Left ventricle myocardium inferior (tissue), 1 donor: ENCODE measurements at places on chromosomes 6 and 20. TPM values are rescaled to one million over a fixed set of nuclear protein-coding genes. Genes with fewer than 3 reads are reported as not detected.

- H3K36me3 ChIP-seq, result no peaks in the 10 kb centered on the region
- DNase-seq, result no peak
- H3K4me1 ChIP-seq, result no peaks in the 10 kb centered on the region
- H3K27ac ChIP-seq, result no peak overlapping the region
- H3K27me3 ChIP-seq, result no peaks in the 10 kb centered on the region
Measured at GRCh38 chr20:1105599-1106194, 12.7 kb upstream of the PSMF1 start.

GRCh38 chr20:3013771-3014170 lies 29.7 kb upstream of the GNRH2 start:
- H3K27ac ChIP-seq, result no peak overlapping the region
- H3K36me3 ChIP-seq, result peaks cover 65% of the 10 kb centered on the region

DNA sequence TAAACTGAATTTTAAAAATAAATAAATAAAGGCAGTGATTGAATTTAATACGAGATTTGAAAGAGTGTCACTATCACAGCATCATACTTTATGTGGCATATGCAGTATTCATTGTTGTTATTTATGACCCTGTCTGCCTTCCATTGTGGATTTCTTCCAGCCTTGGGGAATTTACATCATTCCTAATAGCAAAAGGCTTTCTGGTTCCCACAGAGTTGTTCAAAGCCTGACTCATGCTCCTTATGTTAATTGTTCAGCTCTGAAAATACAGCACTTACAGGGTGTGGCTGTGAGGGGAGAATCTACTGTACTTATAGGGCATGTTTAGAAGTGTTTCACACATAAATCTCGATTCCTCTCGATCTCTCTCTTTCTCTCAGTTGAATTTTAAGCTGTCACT lies 54.4 kb downstream of the JAG1 start:
- H3K4me3 ChIP-seq, result no peak overlapping the region
- peaks cover 4% of the 10 kb centered on the region for H3K36me3 ChIP-seq
- peak overlapping the region; percentile 13 for H3K27ac ChIP-seq
- H3K4me1 ChIP-seq, result peaks cover 23% of the 10 kb centered on the region
- no peaks in the 10 kb centered on the region for H3K27me3 ChIP-seq

DNA sequence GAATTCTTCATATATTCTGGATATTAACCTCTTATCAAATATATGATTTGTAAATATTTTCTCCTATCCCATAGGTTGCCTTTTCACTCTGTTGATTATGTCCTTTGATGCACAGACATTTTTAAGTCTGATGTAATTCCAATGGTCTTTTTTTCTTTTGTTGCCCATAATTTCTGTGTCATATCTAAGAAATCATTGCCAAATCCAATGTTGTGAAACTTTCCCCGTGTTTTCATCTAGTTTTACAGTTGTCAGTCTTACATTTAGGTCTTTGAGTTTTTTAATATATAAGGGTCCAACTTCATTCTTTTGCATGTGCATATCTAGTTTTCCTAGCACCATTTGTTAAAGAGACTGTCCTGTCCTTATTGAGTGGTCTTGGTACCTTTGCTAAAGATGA lies 111.5 kb downstream of the SESN1 start:
- H3K36me3 ChIP-seq, result peaks cover 31% of the 10 kb centered on the region
- DNase-seq, result no peak
- H3K4me1 ChIP-seq, result peaks cover 33% of the 10 kb centered on the region
- no peaks in the 10 kb centered on the region for H3K27me3 ChIP-seq
- H3K27ac ChIP-seq, result no peak overlapping the region

- H3K27ac ChIP-seq, result no peak overlapping the region
- no peak for DNase-seq
- peaks cover 46% of the 10 kb centered on the region for H3K4me1 ChIP-seq
- H3K36me3 ChIP-seq, result peaks cover 6% of the 10 kb centered on the region
- H3K27me3 ChIP-seq, result no peaks in the 10 kb centered on the region
Measured at GRCh38 chr6:13375360-13375878, 47.1 kb upstream of the TBC1D7 start.

ULBP2 gene
- 0.93 TPM for total RNA-seq

RAMACL gene
- total RNA-seq, result 0.77 TPM

GRCh38 chr20:50048420-50049166 lies 64.4 kb downstream of the UBE2V1 start:
- H3K27me3 ChIP-seq, result no peaks in the 10 kb centered on the region
- H3K27ac ChIP-seq, result peak overlapping the region; percentile 85
- DNase-seq, result no peak
- H3K4me3 ChIP-seq, result no peak overlapping the region

DNA sequence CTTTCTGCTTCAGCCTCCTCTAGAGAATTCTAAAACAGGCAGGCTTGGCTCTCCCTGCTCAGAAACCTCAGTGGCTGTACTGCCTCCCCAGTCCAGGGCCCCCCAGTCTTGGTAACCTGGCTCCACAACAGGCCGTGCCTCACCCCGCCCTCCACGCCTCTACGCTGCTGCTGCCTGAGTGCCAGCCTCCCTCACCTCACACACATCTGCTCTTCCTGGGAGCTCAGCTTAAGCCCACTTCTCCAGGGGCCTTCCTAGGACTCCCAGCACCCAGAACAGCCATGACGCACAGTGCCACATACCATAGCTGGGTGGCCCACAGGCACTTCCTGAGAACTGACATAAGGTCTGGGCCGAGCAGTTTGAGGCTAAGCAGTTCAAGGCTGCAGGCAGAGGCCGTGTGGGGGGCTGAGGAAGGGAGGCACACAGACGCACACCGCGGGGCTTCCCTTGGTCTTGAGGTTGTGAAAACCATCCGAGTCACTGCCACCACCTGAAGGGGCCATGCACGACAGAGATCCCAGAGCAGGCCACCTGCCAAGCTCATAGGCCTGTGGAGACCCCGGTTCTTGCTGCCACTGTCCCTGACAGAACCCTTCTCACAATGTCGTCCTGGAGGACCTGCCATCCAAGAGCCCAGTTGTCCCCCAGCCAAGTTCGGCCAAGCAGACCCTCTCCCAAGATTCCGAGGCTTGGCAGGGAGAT lies 42.6 kb downstream of the DSTN start:
- no peaks in the 10 kb centered on the region for H3K27me3 ChIP-seq
- H3K4me3 ChIP-seq, result no peak overlapping the region
- DNase-seq, result no peak
- H3K4me1 ChIP-seq, result peaks cover 94% of the 10 kb centered on the region

DNA sequence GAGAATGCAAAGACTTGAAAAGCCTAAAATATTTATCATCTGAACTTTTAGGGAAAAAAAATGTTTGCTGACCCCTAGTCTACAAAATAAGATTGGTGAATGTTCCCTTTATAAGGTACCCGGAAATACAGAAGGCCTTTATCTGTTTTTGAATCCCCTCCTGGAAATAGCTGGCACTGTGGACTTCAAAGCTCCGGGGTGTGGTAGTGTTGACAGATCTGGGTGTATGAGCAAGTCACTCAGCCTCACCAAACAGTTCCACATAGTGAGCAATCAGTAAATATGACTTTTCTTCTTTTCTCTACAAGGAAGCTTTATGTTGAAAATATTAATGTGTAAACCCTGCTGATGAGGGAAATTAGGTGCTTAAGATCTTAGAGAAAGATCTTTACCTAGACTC lies 29.2 kb upstream of the HTR1B start:
- no peak overlapping the region for H3K4me3 ChIP-seq
- no peaks in the 10 kb centered on the region for H3K36me3 ChIP-seq

GRCh38 chr6:39923394-39923793 lies 10.9 kb downstream of the MOCS1 start:
- DNase-seq, result peak; percentile 73
- peaks cover 77% of the 10 kb centered on the region for H3K36me3 ChIP-seq
- no peak overlapping the region for H3K4me3 ChIP-seq
- H3K4me1 ChIP-seq, result peaks cover 57% of the 10 kb centered on the region
- H3K27me3 ChIP-seq, result no peaks in the 10 kb centered on the region

CFAP61 gene
- 54.8 TPM for total RNA-seq

DNA sequence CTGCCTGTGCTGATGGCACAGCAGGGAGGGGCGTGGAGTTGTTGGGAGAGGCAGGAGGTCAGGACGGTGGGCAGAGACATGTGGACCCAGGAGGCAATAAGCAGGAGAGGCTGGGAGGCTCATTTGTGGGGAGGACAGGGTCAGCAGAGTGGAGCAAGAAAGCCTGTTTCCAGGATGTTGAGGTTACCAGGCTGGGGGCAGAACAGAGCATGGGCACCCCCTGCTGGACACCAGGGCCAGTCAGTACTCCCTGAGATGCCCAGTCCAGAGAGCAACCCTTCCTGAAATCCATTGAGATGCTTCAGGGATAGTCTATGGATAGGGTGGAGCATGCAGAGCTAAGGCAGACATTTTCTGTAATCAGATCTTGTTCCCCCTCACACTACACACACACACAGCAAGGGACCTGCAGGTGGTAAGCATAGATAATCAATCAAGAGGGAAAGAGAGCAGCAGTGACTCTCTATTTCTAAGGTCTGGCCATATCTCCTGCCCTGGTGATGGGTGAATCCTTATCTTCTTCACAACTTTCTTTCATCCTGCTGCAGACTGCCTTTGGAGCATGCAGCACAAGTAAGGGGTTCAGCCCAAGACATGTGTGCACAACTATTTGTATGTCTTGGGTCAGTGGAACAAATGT lies 41.7 kb downstream of the MOCS1 start:
- H3K27ac ChIP-seq, result no peak overlapping the region
- no peak overlapping the region for H3K4me3 ChIP-seq
- H3K4me1 ChIP-seq, result peaks cover 21% of the 10 kb centered on the region
- no peaks in the 10 kb centered on the region for H3K27me3 ChIP-seq
- peak; percentile 61 for DNase-seq
- peaks cover 13% of the 10 kb centered on the region for H3K36me3 ChIP-seq

SYCP2 gene
- total RNA-seq, result 1.0 TPM

DOK5 gene
- total RNA-seq, result 14.3 TPM

DNA sequence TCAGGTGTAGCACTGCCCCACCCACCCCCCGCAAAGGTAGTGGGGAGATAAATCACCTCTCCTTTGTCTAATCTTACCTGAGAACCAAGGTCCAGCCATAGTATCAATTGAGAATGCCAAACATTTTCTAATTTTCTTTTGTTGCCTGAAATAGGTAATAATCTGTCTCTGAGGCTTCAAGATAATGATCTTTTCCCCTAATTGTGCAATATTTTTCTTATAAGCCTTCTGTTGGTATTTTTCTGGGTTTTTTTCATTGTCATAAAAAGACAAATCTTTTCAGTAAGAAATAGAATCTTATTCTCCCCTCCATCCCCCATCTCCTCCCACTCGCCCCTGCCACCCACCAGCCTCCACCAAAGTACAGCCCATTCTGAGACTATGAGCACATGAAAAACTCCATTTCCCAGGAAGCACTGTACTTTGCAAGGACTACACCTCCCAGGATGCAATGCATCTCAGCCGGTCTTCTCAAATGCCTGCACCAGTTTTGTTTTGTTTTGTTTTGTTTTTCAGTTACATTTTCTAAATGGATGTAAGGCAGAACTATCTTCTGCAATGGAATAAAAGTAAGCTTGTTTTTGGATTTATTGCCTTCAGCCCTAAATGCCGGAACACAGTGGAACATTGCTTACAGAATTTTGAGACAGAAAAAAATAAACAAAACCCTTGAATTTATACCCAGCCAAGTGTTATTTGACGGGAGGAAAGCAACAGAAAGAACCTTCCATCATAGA lies 268.0 kb downstream of the TFAP2A start:
- no peaks in the 10 kb centered on the region for H3K36me3 ChIP-seq
- H3K27ac ChIP-seq, result no peak overlapping the region
- H3K4me1 ChIP-seq, result no peaks in the 10 kb centered on the region
- DNase-seq, result no peak
- H3K4me3 ChIP-seq, result peak overlapping the region; percentile 29

GPR63 gene
- 1.0 TPM for total RNA-seq

DNA sequence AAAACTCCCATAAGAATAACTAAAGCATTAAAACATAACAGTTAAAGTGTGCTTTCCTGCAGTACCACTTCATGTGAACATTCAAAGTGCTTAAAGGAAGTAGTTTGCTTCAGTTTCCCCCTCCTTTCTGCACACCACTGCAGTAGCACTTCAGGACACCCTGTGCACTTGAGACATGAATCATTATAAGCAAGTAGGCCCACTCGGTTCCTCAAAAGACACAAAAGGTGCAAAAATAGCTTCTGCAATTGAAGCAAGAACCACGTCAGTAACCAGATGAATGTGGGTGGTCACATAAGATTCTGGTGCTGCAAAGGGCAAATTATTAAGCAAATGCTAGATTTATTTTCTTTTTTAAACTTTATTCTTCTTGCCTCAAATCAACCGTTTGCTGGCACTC lies 160.6 kb downstream of the HIVEP2 start:
- H3K27ac ChIP-seq, result no peak overlapping the region
- H3K36me3 ChIP-seq, result no peaks in the 10 kb centered on the region
- DNase-seq, result no peak
- H3K4me3 ChIP-seq, result no peak overlapping the region
- H3K27me3 ChIP-seq, result no peaks in the 10 kb centered on the region

GRCh38 chr6:12577124-12577850 lies 139.3 kb upstream of the PHACTR1 start:
- DNase-seq, result no peak
- no peaks in the 10 kb centered on the region for H3K27me3 ChIP-seq
- no peaks in the 10 kb centered on the region for H3K36me3 ChIP-seq
- H3K27ac ChIP-seq, result no peak overlapping the region
